ENCODE measurements at places on chromosomes 6 and 20. TPM values are rescaled to one million over a fixed set of nuclear protein-coding genes. Genes with fewer than 3 reads are reported as not detected.

Gene ZBP1
- total RNA-seq, result not detected

Gene MRAP2
- total RNA-seq, result 1.5 TPM

Gene EDN3
- not detected for total RNA-seq

Gene PLN
- 2.7 TPM for total RNA-seq

Gene EIF2S2
- total RNA-seq, result 85.1 TPM

Gene BPIFA1
- not detected for total RNA-seq

Gene DDAH2
- total RNA-seq, result 112 TPM
